ENCODE measurements at places on chromosomes 7 and 10.

DNA sequence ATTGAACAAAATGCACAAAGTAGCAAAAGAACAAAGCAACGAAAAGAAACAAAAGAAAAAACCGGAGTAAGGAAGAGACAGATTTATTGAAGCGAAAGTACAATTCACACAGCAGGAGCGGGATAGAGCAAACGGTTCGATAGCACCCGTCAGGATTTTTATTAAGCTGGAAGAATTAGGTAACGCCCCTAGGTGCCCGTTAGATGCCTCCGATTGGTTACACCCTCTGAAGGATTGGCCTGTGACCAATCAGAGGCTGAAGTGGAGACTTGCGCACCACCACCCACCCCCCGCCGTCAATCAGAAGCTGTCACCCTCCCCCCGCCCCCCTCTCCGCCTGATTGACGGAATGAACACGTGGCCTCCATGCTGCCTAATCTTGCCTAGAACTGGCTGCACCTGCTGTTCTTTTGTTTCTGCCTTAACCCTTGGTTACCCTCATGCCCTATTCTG is 16.8 kb downstream of the OCM2 start:
- DNase-seq = no peak

DNA sequence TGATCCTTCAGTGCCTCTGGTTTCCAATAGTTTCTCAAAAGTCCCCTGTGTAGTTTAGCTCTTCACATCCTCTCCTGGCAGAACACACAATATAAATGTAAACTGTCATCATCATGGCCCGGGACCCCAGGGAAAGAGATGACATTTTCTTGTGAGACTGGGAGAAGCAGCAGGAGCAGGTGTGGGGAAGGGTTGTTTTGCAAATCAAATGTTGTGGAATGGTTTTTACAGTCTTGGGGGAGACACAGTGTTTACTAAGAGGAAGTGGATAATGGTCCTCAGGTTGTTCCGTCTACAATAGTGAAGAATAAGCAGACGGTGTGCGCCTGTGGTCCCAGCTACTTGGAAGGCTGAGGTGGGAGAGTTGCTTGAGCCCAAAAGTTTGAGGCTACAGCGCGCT is 159.1 kb downstream of the SEC23IP start:
- DNase-seq = no peak

- no peak for DNase-seq
Observed at GRCh38 chr10:63304146-63304545, 161.6 kb downstream of the JMJD1C start.

DNA sequence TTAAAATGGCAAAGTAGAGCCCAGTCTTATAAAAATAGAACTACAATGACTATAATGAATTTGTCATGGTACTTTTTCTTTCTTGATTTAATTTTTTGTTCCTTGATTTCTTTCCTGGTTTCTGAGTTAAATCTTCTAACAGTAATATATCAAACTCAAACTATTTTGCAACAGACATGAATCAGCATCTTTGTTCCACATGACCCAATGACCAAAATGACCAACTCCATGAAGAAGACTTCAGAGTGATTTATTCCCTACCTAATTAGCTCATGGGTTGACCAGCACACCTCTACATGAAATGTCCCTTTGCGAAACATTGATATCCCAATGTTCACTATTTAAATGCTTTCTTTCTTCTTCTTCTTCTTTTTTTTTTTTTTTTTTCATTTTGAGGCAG is 30.9 kb downstream of the NMT2 start:
- no peak for DNase-seq

GRCh38 chr7:120582916-120583315 is 275.0 kb downstream of the TSPAN12 start:
- DNase-seq = no peak

- DNase-seq = no peak
Observed at GRCh38 chr10:126868371-126868770, 36.9 kb upstream of the DOCK1 start.

GRCh38 chr10:101779544-101780186 is 3.6 kb downstream of the NPM3 start:
- peak; percentile 65 for DNase-seq

- DNase-seq = no peak
Observed at GRCh38 chr10:61016007-61016406, 72.0 kb upstream of the RHOBTB1 start.

DNA sequence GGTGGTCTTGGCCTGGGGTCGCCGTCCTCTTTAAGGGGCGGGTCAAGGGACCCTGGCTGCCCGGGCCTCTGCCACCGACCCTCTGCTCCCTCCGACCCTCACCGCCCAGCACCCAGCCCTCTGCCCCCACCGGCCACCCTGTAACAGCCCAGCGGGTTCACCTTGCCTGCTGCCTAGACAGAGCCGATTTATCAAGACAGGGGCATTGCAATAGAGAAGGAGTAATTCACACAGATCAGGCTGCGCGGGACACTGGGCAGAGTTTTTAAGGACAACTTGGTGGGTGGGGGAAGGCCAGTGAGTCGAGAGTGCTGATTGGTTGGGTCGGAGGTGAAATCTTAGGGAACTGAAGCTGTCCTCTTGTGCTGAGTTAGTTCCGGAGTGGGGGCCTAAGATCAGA is 779 bp upstream of the ADCK2 start:
- no peak for DNase-seq

- no peak for DNase-seq
Observed at GRCh38 chr7:151366880-151367222, 25.2 kb downstream of the NUB1 start.

DNA sequence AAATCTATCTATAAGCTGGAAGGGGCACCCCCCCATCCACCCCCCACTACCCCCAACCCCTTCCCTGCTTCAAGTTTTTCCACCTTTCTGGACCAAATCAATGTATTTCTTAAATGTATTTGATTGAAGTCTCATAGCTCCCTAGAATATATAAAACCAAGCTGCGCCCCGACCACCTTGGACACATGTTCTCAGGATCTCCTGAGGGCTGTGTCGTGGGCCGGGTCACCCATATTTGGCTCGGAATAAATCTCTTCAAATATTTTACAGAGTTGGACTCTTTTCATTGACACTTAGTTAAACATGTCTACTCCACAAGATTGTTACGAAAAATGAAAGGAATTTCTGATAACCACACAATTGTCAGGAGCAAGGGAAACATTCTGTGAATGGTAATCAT is 215.6 kb downstream of the ADARB2 start:
- no peak for DNase-seq

DNA sequence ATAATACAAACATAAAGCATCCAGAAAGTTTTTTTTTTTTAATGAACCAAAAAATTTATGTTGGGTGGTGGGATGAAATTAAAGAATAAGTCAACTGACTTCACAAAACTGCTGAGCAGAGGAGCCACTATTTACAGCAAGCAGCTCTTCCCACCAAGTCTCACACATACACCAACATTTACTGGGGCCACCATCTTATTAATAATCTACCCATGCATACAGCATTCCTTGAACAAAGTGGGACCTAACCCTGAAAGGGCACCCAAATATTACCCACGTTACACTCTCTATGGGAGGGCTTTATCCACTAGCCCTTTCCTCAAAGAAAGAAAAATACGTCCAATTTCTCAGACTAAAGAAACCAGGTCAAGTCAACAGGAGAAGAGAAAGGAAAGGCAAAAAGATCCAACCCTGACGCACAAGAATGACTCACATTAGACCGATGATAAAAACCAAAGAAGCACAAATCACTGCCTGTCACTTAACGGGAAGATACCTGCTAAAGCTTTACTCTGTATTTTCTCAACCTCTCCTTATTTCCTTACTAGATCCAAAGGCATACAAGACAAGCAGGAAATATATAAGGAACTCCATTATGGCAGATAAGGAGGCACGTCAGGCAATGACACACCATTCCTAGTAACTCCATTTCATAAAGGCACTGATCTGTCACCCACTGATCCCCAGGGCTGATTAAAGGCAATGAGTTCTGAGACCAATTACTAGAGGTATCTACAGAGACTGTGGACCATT is 141.8 kb upstream of the ASAH2 start:
- DNase-seq = no peak

- DNase-seq = no peak
Observed at GRCh38 chr10:58839771-58840170, 327.1 kb downstream of the BICC1 start.

DNA sequence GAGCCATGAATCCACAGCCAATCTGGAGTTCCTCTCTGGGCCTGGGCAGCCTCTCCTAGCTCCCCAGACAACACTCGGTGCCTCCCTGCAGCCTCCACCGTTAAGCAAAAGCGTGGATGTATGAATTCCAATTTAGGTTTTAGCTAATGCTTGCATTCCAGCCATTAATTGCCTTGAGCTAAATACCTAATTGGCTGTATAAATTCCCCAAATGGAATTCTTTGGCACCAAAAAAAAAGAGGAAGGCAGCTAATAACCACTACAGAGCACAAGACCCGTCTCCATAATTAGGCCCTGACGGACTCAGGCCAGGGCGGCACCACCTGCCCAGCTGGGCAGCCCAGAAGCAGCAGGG is 140.5 kb downstream of the PTPRN2 start:
- peak; percentile 9 for DNase-seq

- DNase-seq = no peak
Observed at GRCh38 chr7:90407484-90407821, 4.2 kb downstream of the CLDN12 start.

DNA sequence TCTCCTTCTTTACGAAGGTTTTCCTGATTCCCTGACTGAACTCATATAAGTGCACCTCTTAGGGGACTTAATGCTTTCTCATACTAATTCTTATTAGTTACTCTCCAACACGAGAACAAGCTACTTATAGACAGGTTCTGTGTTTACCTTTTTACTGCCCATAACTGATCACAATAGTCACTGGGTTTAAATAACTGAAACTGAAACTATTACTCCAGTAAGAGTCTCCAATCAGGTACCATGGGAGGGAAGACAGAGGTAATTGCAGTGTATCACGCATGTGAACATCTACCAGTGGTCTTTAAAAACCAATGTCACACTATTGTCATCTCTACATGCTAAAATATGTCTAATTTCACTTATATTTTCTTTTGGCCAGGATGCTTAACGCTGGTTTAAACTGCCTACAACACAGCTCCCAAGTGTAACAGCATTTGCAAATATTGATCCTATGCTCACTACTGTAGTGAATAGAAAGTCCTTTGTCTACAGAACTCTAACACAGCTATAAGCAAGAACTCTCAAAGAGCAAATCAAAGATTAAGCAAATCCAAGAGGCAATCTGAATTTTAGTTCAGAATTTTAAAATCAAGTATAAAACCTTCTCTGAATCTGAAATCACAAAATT is 3.6 kb downstream of the GDI2 start:
- DNase-seq = no peak

GRCh38 chr7:41121228-41121627 is 581.7 kb downstream of the INHBA start:
- DNase-seq = no peak

DNA sequence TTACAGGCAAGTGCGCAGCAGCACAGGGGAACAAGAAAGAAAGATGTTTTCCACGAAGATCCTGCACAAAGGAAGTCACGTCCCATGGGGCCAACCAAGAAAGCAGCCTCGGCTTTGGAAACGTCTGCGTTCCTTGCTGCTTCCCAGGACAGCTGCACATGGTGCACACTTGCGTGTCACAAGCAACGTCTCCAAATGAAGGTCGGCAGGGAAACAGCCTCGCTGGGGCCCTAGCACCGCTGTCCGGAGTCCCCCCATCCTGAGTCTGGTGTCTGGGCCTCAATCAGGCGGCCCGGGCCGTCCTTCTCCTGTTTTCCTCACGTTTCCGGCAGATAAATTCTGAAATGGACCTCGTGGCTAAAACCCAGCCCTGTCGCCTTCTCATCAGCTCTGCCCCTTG is 206.2 kb downstream of the DIP2C start:
- no peak for DNase-seq

DNA sequence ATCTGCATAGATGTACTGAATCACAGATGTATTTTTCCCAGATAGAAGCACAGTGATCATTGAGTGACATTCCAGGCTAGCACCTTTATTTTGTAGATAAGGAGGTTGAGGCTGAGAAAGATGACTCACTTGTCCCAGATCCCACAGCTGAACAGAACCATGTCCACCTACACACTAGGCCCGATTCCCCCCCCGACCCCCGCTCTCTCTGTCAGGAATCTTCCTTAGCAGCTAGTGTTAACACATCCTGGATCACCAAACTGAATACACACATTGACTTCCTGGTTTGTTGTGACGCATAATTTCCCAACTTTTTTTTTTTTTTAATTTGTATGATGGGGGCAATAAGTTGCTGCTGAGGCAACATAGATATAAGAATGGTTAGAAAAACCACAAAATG is 5.2 kb downstream of the SFMBT2 start:
- no peak for DNase-seq

DNA sequence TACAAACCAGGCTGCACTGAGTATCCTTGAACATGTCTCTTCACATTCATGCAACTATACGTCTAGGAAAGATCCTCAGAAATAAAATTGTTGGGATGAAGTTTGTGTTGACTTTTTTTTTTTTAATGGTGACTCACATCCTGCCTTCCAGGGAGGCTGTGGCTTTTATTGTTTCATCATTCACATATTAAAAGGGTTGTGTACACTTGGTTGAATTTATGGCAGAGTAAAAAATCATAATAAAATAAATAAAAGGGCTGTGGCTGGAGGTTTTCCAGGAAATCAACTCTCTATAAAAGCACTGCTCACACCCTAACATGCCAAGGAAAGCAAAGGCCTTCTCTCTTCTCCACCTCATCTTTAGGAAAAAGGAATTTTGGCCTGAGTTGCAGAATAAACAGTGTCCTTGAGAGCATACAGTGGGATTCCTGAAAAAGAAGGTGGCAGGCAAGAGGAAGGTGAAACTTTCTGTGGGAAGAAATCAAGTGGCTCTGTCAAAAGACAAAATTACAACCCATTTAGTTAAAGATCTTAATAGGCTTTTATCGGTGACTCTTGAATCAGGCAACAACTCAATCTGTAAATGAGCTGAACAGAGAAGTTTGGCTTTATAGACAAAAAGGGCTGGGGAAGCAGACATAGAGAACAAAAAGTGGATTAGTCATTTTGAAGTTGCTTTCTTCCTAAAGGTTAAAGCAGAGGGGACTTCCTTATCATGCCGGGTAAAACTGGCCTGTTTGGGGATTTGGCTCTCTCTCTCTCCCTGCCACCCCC is 41.6 kb upstream of the FHIP2A start:
- no peak for DNase-seq

DNA sequence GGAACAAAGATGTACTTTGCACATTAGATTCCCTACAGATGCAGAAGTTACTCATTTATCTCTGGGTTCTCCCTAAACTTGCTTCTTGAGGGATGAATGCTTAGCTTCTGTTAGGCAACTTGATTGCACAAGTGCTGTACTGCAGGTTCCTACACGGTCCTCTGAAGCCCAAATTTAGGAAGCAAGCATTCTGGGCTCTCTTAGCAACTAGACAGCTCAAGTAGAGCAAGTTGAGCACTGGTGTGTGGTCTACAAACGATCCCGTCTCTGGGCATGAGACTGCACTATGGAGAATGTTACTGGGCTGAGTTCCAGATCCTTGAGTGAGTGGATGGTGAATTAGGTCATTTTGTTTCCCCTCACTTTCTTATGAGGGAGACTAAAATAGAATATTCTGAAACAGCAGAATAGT is 14.3 kb downstream of the SEMA3D start:
- peak; percentile 21 for DNase-seq

DNA sequence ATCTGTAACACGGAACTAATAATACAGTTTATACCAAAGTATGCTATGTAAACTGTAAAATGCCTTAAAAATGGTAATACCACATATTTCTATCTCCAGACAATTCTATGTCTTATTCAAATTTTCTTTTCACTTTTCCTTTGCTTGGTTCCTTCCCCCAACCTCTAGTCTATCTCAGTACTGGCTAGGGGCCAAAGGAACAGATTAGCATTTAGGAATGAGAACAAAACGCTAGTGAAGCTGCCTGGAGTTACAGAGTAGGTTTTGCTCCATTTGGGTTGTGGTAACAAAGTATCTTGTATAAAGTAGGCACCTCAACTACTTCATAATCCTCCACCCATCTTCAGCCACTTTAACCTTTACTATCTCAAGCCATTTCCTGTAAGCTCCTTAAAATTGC is 94.1 kb downstream of the HBP1 start:
- no peak for DNase-seq

Data from tibial artery (tissue), 4 donors.